ENCODE measurements at places on chromosomes 11 and 22. TPM values are rescaled to one million over a fixed set of nuclear protein-coding genes. Genes with fewer than 3 reads are reported as not detected.

DNA sequence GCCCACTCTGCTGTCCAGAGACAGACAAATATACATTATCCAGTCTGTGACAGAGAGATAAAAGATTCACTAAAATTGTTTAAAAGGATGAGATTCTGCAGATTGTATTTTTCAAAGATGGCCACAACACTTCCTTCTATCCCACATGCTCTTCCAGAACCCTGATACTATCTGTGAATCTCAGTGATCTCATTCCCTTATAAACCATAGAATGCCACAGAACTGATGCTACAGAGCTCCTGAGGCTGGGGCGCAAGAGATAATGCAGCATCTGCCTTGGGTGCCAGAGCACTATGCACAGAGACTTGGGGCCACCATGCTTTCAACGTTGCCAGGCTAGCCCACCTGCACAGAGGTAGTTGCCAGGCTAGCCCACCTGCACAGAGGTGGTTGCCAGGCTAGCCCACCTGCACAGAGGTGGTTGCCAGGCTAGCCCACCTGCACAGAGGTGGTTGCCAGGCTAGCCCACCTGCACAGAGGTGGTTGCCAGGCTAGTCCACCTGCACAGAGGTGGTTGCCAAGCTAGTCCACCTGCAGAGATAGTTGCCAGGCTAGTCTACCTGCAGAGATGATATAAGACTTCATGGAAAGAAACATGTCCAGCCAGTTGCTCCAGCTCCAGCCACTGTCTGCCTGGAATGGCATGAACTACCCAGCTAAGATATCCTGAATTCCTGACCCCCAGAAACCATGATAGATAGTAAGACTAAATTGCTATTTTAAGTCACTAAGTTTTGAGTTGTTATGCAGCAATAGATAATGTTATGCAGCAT, 17.6 kb upstream of the SEPTIN5 start:
- DNase-seq = no peak

DNA sequence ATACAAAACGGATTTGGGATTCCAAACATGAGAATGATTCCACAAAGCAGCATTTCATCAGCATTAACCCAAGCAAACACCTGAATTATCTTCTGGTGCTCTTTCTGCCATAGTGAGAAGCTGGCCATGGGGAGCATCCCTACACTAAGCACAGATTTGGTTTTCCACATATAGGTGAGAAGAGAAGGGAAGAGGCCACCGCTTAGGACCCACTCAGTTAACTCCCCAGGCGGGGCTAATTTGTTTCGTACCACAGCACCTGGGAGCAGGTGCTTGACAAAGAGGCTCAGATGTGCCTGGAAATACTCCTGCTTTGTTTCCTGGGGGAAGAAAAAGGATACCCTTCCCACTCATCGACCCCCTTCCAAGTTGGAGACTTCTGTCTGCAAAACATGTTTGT, 64.2 kb downstream of the RAB30 start:
- no peak for DNase-seq

Gene PRRG4
- 5.8 TPM for total RNA-seq

DNA sequence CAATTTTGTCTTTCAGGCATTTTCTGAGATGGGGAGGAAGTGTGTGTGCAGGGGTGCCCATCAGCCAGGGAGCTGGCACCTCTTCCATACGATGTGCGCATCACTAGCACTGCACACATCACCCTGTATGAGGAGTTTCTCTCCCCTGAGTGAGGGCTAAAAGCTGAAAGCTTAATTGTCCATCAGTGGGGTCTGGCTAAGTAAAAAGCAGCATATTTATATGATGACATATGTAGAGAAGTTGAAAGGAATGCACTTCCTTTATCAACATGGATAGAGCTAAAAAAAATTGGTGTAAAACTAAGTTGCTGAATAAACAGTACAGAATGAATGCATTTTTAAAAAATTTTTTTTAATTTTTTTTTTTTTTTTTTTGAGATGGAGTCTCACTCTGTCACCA, 4.0 kb downstream of the VSTM5 start:
- no peak for DNase-seq

DNA sequence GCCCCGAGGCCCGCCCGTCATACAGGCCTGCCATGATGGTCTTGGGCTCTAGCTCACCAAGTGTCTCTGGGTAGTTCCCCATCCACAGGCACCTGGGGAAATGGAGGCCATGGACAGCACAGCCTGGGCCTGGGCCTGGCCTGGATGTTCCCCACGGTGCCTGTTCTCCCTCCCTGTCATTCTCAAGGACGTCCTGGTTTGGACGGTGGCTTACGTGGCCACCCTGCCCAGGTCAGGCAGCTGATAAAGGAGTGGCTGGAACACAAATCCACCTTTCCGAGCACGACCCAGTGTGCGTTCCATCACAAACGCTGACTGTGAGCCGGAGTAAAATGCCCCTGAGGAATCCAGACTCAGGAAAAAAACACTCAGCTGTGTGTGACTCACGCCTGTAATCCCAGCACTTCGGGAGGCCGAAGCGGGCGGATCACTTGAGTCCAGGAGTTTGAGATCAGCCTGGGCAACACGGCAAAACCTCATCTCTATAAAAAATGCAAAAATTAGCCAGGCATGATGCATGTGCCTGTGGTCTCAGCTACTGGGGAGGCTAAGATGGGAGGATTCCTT, 41.2 kb upstream of the TESMIN start:
- no peak for DNase-seq

- no peak for DNase-seq
Observed at GRCh38 chr11:119461229-119461963, 38.4 kb upstream of the THY1 start.

DNA sequence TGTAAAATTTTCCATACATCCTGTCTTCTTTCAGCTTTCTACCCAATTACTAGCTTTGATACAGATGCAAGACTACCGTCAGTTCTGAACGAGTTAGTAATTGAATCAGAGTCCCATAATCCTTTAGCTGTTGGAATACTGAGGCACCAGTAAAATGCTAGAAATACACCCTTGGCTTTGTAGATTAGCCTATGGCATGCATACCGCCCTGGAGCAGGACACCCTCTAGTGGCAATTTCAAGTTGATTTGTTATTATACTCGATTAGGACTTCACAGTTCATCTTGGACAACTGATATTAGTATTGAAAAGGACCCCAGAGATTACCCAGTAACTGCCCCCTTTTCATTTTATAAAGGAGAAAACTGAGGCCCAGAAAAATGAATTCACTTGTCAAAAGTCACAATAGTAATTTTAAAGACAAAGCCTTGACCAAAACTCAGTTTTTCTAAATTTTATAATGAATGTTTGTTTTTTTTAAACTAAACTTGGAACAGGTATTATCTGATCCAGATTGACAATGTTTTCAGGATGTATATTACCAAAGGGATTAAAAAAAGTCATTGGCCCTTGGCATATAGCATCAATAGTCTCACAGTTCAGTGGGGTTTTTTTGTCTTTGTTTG, 72.6 kb downstream of the HIPK3 start:
- peak; percentile 73 for DNase-seq

DNA sequence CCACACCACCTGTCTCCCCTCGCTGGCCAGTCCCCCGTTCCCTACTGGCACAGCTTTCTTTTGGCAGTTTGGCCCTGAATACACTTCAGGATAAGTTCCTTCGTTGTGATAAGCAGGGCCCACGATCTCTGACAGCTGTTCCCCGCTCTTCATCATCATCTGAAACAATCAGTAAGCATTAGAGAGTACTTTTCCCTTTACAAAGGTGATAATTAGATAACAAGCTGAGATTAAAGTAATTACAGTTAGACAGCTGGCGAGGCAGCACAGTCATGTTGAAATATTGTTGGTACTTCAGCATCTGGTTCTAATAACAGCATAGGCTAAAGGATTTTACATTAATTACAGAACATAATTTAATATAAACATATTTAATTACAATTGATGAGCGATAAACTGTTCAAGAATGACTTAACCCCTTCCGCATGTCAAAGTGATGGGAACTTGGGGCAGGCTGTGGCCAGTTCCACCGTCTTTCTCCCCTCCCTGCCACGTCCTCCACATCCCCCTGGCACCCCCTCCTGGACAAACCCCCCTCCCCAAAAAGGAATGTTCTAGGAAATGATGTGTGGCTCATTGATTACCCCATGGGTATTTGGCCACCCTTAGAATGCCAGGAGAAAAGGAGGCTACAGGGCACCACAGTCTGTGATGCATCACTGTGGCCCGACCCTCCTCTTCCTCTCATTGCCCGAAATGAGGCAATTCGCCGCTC, 134.9 kb downstream of the RCN1 start:
- peak; percentile 18 for DNase-seq

- no peak for DNase-seq
Observed at GRCh38 chr11:68950270-68950669, 30.5 kb downstream of the MRGPRD start.

- peak; percentile 77 for DNase-seq
Observed at GRCh38 chr22:40193429-40194421, 16.0 kb downstream of the TNRC6B start.

GRCh38 chr11:110777775-110778174, 65.5 kb upstream of the ARHGAP20 start:
- DNase-seq = no peak

DNA sequence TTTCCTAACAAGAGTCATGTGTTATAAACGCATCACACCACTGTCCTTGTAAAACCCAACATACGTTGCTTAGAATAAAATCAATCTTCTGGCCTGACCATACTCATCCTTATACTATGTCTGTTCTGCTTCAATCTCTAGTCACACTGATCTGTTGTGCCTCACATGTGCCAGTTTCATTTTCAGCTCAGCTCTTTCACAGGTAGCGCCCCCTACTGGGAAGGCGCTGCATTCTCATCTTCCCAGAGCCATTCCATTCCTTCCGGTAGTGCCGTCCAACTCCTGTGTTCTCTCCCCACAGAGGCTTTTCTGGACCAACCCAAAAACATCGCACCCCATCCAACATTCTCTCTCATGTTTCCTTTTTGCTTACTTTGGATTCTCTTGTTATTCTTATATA, 22.2 kb downstream of the CASP5 start:
- no peak for DNase-seq

DNA sequence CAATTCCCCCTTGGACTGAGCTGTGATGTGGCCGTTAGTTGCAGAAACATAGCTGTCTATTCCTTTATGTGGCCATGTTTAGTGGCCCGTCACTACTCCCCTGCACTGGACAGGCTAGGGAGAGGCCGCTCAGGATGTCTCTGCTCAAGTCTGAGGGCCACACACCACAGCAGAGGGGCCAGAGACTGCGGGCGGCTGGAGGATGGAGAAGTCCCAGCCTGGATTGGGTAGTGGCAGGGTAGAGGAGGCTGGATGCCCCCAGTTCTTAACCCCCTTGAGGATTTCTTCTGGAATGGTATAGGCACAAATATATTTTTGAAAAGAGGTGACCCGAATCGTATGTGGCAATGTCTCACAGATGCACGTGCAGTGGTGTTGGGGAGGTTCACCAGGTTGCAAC, 116.4 kb upstream of the B3GAT1 start:
- no peak for DNase-seq

Gene TMEM123
- 156 TPM for total RNA-seq

DNA sequence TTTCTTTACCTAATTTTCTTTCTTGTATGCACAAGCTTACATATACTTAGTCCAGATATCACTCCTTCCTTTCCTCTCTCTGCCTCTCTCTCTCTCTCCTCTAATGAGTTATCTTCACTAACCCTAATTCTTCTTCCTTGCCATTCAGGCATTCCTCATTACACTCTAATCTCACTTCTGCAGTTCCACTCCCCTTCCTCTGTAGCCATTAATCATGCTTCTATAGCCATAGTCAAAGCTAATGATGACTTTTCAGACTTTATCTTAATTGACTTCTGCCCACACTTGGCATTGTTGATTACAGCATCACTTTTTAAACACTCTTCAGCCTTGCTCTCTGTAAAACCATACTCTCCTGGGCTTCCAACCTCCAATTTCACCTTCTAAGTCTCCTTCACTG, 35.3 kb upstream of the SC5D start:
- DNase-seq = no peak

- no peak for DNase-seq
Observed at GRCh38 chr11:73958521-73959141, 7.8 kb downstream of the DNAJB13 start.

DNA sequence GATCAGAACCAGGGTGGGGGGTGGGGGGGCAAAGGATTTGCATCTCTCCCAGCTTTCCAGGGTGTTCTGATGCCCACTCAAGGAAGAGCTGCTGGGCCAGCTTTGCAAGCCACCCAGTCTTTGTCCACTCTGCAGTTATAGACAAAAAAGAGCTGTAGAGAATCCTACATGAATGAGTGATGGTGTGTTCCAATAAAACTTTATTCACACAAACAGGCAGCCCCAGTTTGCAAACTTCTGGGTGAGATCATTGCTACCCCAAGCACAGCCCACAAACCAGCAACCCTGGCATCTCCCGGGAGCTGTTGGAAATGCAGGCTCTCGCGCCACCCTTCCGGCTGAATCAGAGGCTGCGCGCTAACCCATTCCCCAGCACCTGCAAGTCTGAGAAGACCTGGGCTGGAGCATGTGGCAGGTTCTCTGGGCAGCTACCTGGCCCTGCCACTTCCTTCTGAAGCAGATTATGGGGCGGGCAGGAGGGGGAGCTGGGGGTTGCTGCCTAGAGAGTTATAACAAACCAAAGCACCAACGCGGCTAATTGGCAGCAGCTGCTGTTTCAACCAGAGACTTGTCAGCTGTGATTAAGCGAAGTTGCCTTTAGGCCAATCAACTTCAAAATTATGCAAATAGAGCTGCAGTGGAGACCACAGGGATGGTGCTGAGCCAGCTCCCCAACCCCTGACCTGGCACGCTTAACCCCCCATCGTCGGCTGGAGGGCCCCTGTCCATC, 3.8 kb upstream of the SHISAL1 start:
- peak; percentile 73 for DNase-seq

- no peak for DNase-seq
Observed at GRCh38 chr11:40445391-40445790, 1014.1 kb downstream of the LRRC4C start.

GRCh38 chr11:90349731-90350130, 126.9 kb upstream of the CHORDC1 start:
- no peak for DNase-seq

Gene MPZL3
- total RNA-seq = 3.0 TPM

GRCh38 chr11:32348502-32348901, 86.8 kb downstream of the WT1 start:
- DNase-seq = no peak

DNA sequence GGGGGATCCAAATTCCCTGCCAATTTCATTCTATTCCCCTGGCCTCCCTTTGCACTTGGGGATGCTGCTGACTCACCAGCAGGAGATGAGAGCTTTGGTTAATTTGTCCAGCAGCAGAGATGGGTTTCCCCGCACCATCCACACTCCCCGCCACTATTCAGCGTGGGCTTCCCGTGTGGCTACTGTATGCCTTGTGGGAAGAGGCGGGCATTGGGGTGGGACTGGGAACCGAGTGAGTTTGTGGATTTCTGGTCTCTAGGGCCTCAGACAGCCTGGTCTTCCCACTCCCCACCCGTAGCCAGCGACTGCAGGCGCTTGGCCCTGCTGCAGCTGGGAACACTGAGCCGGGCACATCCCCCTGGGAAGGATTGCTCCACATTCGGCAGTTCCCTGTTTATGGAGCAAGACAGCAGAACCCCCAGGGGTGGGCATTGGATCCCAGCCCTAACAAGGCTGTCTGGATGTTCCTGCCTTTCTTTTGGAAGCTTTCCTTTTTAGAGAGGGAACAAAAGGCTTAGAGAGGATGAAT, 23.4 kb downstream of the KIAA1671 start:
- DNase-seq = peak; percentile 49

All from tongue (tissue), 3 donors.